ENCODE measurements at places on chromosomes 3 and 15. TPM values are rescaled to one million over a fixed set of nuclear protein-coding genes. Genes with fewer than 3 reads are reported as not detected.

The GOLGA6B gene
- total RNA-seq = not detected

The ADAMTS17 gene
- total RNA-seq = 0.13 TPM

The SHF gene
- 0.65 TPM for total RNA-seq

The REC114 gene
- total RNA-seq = not detected

The SMAD6 gene
- 21.0 TPM for total RNA-seq

The GOLGA8T gene
- total RNA-seq = 2.0 TPM

The INO80 gene
- 12.3 TPM for total RNA-seq

The TPRA1 gene
- total RNA-seq = 52.9 TPM

The NANOGP8 gene
- total RNA-seq = not detected

The PARP14 gene
- total RNA-seq = 9.1 TPM

The GPR171 gene
- not detected for total RNA-seq

The NR1I2 gene
- total RNA-seq = not detected

The ITPR1 gene
- total RNA-seq = 5.4 TPM

The GABRR3 gene
- not detected for total RNA-seq

The ILDR1 gene
- not detected for total RNA-seq

The KCNMB2 gene
- not detected for total RNA-seq

The SCN11A gene
- total RNA-seq = 0.02 TPM

The COL8A1 gene
- total RNA-seq = not detected

The CHST2 gene
- total RNA-seq = 0.57 TPM

The COL6A6 gene
- not detected for total RNA-seq

The HTR3E gene
- total RNA-seq = not detected

The FOXL2NB gene
- 1.4 TPM for total RNA-seq

The SOX14 gene
- not detected for total RNA-seq

The HGD gene
- total RNA-seq = 24.4 TPM

The GNAT1 gene
- total RNA-seq = not detected

The CCDC54 gene
- total RNA-seq = not detected

The PAQR9 gene
- total RNA-seq = 3.1 TPM

The ALS2CL gene
- total RNA-seq = 9.4 TPM

The EEF1AKMT4 gene
- 12.9 TPM for total RNA-seq

The SCAANT1 gene
- total RNA-seq = not detected

The ENTPD3 gene
- total RNA-seq = 0.05 TPM

The STARD9 gene
- total RNA-seq = 1.7 TPM

The CYP19A1 gene
- 0.41 TPM for total RNA-seq

The IGF2BP2 gene
- total RNA-seq = 10.8 TPM

The ITIH4 gene
- 1.7 TPM for total RNA-seq
